ENCODE measurements at places on chromosomes 4 and X.

GRCh38 chr4:17511051-17511450, 839 bp downstream of the QDPR start:
- H3K27me3 ChIP-seq: no peaks in the 10 kb centered on the region
- H3K36me3 ChIP-seq: no peaks in the 10 kb centered on the region
- peak; percentile 58 for DNase-seq
- H3K4me3 ChIP-seq: peak overlapping the region; percentile 62

DNA sequence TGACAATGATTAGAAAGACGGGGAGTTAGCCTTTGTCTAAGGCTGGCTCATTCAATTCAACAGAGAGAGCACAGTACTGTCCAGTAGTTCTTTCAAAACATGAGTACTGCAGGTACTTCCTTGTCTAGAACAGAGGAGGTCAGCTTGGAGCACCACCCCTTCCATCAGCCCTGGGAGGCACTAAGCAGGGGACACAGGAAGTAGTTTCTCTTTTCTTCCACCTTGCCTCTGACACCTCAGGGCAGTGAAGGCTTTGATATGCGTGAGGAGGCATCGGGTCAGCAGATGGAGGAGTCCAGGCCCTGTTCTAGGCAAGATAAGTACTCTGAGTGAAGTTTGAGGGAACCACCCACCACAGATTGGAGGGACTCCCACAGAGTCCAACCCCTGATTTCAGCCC, 33.1 kb downstream of the MAGEB10 start:
- H3K27ac ChIP-seq: no peak overlapping the region
- H3K36me3 ChIP-seq: no peaks in the 10 kb centered on the region
- no peak for DNase-seq
- no peaks in the 10 kb centered on the region for H3K27me3 ChIP-seq
- no peaks in the 10 kb centered on the region for H3K4me1 ChIP-seq

DNA sequence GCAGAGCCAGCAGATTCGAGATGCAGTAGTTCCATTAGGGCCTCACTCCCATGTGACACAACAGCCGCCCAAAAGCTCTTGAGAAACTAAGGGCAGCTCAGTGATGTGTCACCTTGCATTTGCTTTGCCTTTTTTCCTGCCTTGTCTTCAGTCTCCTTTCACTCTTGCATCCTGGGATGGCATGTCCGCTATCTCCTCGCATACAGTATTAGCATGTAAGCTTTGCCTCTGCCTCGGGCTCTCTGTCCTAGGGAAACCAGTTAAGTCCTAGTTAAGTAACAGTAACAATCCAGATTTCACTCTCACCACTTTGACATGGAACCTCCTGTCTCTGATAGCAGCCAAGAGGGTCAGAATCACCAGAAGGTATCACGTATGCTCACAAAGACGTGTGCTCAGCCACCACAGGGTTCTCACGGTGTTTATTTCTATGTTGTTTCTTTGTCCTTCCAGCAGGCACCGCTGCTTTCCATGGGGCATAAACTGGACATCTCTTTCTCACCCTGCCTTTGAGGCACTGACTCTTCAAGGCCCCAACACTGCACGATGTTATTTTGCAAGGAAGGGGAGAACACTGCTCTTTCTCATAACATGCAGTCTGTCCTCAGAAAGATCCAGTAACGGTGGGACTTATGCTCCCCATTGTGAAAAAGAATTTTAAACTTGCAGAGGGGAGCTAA, 26.7 kb upstream of the SORBS2 start:
- no peak overlapping the region for H3K4me3 ChIP-seq
- DNase-seq: no peak
- peak overlapping the region; percentile 86 for H3K27ac ChIP-seq
- no peaks in the 10 kb centered on the region for H3K36me3 ChIP-seq

- no peaks in the 10 kb centered on the region for H3K4me1 ChIP-seq
- no peaks in the 10 kb centered on the region for H3K27me3 ChIP-seq
- DNase-seq: no peak
- H3K4me3 ChIP-seq: no peak overlapping the region
- H3K36me3 ChIP-seq: no peaks in the 10 kb centered on the region
- H3K27ac ChIP-seq: no peak overlapping the region
Observed at GRCh38 chr4:878796-879728, 53.1 kb downstream of the GAK start.

DNA sequence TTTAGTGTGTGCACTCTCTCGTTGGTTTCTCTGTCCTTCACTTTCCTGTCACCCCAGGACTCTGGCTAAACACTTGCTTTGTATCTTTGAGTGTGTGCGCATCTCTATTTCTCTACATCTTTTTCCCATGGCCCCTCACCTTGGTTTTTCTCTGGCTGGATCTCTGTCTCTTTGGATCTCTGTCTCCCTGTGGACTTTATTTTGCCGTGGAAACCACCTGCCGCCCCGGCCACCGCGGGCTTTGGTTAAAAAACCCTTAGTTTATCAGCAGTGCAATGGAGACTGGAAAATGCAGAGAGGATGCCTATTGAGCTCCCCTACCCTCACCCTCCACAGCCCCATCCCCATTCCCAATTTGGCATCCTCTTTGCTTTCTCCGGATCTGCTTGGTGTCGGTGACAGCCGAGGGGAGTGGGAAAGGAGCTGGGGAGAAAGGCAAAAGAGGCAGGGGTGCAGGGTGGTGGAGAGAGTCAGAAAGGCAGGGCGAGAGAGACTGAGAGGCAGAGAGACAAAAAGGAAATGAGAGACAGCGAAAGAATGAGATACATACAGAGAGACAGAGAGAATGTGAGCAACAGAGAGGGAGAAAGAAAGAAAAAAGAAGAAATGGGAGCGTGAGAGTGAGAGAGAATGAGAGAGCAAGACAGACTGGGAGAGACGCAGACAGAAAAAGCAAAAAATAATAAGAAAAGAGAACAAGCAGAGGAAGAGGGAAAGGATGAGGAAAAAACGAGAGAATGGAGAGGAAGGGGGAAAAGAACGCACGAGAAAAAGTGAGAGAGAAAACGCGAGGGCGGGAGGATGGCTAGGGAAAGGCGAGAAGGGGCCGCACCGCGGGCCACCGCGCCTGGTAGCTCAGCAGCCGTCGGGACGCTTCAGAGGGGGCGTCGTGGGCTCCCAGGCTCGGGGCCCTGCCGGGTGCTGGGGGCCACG, 688 bp downstream of the GPR101 start:
- no peak overlapping the region for H3K4me3 ChIP-seq
- no peak overlapping the region for H3K27ac ChIP-seq
- DNase-seq: no peak

DNA sequence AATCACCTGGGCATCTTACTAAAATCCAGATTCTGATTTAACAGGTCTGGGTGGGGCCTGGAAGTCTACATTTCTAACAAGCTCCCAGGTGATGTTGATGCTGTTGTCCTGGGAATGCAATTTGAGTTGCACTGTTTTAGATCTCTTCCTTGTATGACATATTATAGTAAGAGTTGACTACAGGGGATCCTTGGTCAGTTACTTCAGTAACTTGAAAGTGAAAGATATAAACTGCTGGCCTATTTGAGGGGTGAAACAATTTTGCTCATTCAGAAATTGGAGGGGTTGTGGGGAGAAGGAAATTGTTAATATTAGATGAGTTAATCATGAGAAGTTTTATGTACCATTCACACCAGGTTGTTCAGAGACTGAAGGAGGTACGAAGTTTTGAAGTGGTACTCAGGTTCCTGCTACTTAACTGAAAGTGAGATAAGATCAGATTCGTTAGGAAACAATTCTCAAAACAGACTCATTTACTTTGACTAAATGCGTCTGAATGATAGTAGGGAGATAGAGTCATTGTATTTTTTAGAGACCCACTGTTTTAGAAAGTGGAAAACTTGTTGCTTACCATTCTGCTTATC, 12.5 kb downstream of the SH2D1A start:
- no peaks in the 10 kb centered on the region for H3K27me3 ChIP-seq
- H3K4me1 ChIP-seq: no peaks in the 10 kb centered on the region
- H3K27ac ChIP-seq: no peak overlapping the region
- no peak overlapping the region for H3K4me3 ChIP-seq
- no peaks in the 10 kb centered on the region for H3K36me3 ChIP-seq
- DNase-seq: no peak

DNA sequence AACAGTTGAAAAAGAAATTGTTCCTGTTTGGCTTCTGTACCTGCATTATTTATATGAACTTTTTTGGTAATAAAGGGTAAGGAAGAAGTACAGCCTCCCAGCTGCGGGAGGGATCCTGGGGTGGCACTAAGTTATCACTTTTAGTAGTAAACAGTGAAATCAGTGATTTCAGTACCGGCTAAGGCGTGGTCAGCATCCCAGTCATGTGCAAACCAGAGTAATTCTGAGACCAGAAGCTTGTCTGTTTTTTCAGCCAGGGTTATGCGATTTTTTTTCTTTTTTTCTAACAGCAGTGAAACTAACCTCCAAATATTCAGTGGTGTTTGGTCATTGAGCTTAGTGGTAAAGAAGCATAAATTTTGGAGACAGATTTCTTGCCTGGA, 3.3 kb downstream of the EGF start:
- peaks cover 6% of the 10 kb centered on the region for H3K4me1 ChIP-seq
- H3K27me3 ChIP-seq: no peaks in the 10 kb centered on the region
- no peaks in the 10 kb centered on the region for H3K36me3 ChIP-seq
- DNase-seq: no peak
- H3K27ac ChIP-seq: peak overlapping the region; percentile 46
- no peak overlapping the region for H3K4me3 ChIP-seq

GRCh38 chr4:1155314-1155713, 17.1 kb downstream of the SPON2 start:
- DNase-seq: no peak
- H3K4me3 ChIP-seq: no peak overlapping the region
- H3K4me1 ChIP-seq: peaks cover 5% of the 10 kb centered on the region
- H3K27me3 ChIP-seq: no peaks in the 10 kb centered on the region
- H3K36me3 ChIP-seq: no peaks in the 10 kb centered on the region
- H3K27ac ChIP-seq: no peak overlapping the region

GRCh38 chrX:37755025-37755424, 24.8 kb upstream of the CYBB start:
- no peaks in the 10 kb centered on the region for H3K36me3 ChIP-seq
- no peaks in the 10 kb centered on the region for H3K27me3 ChIP-seq
- H3K4me1 ChIP-seq: no peaks in the 10 kb centered on the region
- no peak for DNase-seq
- H3K27ac ChIP-seq: no peak overlapping the region

GRCh38 chr4:13478707-13479106, 5.4 kb downstream of the RAB28 start:
- DNase-seq: no peak
- H3K27me3 ChIP-seq: no peaks in the 10 kb centered on the region
- no peak overlapping the region for H3K27ac ChIP-seq
- peaks cover 8% of the 10 kb centered on the region for H3K4me1 ChIP-seq
